RWPE2 (cell line): ENCODE measurements at places on chromosomes 5 and 9.

GRCh38 chr9:114546851-114547250, 40.7 kb upstream of the ATP6V1G1 start:
- no peak for DNase-seq

DNA sequence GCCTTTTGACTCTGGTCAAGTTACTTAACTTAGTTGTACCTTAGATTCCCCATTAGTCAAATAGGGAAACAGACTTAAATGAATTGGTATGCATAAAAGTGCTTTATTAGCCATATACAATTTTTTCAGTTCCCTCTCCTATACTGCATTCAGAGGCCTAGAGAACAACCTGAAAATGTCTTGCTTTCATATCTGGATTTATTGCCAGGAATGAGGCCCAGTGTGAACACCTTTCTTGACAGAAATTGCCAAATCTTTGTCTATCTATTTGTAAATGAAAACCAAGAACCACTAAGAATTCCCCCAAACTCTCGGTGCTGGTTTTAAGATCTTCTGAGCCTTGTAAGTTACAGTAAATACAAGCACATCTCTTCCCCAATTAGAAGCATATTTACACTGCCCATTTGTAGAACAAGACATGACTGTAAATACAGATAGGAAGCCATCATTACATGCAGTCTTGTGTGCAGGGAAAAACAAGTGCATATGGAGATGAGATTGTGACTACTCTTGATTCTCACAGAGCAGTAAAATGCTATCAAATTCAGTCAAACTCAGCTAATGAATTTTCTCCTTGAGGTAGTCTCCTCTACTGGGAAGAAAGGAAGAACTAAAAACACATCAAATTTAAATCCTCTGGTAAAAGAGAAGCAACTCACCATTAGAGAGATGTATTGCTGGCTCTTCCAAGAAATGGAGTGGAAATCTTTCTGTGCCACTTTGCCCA, 5.2 kb upstream of the FAM13B start:
- DNase-seq: no peak

- no peak for DNase-seq
Observed at GRCh38 chr5:146041180-146041789, 64.1 kb downstream of the PLAC8L1 start.

- no peak for DNase-seq
Observed at GRCh38 chr5:81579262-81579924, 171.5 kb downstream of the SSBP2 start.

GRCh38 chr9:105206821-105207699, 37.4 kb upstream of the SLC44A1 start:
- no peak for DNase-seq

GRCh38 chr9:116088396-116088795, 65.2 kb upstream of the PAPPA start:
- no peak for DNase-seq

- DNase-seq: no peak
Observed at GRCh38 chr5:34005211-34005610, 2.6 kb downstream of the AMACR start.

DNA sequence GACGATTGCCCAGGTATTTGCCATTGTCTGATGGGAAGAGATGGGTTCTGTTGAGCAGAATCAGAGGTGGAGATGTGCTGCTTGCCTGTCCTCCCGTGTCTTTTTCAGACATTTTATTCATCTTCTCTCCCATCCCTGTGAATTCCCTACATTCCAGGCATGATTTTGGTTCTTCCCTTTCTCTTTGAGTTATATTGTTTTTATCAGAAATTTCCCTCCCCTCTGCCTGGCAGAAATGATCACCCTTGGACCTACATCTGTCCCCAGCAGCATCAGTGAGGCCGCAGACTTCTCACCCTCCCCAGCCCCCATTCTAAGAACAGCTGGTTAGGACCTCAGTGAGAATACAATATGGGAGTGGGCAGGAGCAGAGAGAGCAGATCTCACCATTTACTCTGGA, 640.2 kb downstream of the CCDC171 start:
- no peak for DNase-seq
